ENCODE measurements at places on chromosomes 2 and 18.
A peak's percentile ranks its signal among the peaks of the same experiment; 100 is the strongest.

- DNase-seq: no peak
These were observed 73.4 kb upstream of the NDUFV2 start for GRCh38 chr18:9029131-9029530.

DNA sequence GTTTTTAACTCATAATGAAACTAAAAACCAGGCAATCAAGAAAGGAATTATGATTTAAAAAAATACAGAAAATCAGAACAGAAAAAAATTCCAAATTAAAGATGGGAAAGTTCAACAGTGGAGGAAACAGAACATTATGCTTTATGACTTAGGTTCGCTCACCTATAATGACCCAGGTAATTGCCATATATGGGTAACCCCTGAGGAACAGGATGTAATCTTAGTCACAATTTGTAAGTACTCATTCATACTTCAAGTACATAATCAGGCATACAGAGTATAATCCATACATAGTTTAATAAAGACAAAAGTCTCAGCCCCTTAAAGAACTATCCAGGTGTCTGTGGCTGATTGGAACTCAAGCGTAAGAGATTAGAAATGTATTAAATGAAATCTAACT, 159.6 kb downstream of the AFF3 start:
- no peak for DNase-seq

DNA sequence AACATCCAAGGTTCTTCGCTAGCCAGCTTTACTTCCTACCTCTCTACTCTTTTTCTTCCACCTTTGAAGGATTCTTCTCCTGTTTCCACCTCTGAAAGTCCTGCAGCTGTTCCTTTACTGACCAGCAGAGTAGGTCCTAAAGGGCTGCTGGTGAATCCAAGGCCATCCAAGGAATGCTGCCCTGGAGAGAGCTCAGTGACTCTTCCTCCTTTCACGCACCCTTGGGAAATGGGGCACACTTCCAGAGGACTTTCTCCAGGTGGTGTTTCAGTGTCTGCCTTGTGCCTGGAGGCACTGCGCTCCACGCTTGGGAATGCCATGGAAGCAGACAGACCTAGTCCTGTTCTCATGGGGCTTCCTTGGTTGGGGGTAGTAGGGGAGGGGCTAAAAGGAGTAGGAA, 45.4 kb downstream of the SLC16A14 start:
- no peak for DNase-seq

DNA sequence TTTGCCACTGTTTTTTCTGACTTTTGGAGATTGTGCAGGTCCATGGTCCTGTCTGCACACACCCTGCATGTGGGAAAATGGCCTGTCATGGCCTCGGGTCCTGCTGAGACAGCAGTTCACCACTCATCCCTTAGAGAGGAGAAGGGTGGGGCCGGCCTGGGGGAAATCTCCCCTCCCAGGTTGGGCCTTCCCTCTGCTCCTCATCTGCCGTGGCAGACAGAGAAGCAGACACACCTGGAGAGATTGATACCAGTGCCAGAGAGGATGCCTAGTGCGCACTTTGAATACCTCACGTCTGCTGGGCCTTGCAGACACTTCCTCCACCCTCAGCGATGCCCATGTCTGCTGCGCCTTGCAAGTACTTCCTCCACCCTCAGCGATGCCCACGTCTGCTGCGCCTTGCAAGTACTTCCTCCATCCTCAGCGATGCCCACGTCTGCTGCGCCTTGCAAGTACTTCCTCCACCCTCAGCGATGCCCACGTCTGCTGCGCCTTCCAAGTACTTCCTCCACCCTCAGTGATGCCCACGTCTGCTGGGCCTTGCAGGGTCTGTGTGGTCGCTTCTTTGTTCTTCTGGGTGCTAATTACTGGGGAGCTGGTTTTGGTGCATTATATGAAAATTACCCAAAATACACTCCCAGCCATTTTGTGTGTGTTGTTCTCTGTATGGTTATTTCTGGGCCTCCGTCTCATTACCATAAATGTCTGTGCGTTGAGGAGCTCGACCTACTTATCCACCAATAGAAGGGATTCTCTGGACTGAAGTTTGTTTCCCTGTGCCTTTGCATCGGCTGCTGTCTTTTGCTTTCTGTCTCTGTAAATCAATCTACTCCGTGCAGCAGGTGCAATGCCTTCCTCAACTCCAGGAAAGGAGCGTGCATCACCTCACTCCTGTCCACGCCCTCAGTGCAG, 186.9 kb upstream of the PXDN start:
- no peak for DNase-seq

DNA sequence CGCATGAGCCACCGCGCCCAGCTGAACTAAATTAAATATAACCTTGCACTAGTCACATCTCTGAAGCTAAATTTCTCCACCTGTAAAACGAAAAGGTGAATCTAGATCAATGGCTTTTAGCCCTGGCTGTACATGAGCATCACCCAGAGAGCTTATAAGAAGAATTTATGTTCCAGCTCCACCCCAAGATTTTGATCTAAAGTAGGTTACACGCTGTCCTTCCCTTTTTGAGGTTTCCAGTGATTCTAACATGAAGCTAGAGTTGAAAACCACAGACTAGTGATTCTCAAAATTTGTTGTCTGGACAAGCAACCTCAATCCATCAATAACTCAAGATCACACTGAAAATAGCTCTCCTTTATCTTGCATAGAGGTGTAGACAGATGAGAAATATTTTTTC, 208.8 kb upstream of the CRIM1 start:
- no peak for DNase-seq

DNA sequence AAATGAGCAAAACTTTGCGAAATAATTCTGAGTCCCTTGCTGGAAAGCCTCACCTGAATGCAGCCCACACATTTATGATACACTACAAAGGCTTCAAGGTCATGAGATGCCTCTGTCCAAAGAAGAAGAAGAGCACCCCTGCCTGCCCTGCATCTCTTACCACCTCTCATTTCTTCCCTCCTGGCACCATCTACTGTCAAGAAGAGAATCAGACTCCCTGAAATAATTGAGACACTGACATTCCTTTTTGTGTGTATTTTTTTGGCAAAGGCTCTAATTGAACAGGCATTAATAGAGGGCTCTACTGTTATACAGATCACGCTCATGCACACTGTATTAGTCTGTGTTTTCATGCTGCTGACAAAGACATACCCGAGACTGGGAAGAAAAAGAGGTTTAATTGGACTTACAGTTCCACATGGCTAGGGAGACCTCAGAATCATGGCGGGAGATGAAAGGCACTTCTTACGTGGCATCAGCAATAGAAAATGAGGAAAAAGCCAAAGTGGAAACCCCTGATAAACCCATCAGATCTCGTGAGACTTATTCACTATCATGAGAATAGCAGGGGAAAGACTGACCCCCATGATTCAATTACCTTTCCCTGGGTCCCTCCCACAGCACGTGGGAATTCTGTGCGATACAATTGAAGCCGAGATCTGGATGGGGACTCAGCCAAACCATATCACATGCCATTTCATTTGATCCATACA, 176.3 kb downstream of the ALPK2 start:
- no peak for DNase-seq

- DNase-seq: no peak
These were observed 70.6 kb downstream of the ALK start for GRCh38 chr2:29850794-29851193.

DNA sequence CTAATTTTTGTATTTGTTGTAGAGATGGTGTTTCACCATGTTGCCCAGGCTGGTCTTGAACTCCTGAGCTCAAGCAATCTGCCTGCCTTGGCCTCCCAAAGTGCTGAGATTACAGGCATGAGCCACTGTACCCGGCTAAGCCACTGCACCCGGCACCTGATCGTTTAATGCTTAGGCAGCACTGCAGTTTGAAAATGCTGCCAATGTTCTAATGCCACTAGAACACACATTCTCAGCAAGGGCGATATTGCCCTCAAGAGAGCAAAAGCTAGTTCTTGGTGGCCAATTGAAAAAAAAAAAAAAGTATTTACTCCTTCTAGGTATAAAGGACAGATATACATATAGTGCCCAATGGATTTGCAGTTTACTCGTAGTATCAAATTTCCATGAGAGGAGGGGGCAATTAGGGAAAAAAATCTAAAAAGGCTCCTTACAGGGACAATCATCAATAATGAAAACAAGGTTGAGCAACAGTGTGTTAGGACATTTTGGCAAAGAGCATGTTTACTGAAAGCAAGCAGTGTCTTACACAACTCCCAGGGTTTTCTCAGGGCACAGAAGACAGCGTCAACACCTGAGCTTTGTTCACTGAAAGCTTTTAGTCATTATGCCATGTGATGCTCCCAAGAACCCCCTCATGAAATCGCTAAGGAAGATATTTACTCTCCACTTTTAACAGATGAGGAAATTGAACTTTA, 199.9 kb upstream of the PKDCC start:
- no peak for DNase-seq

- DNase-seq: peak; percentile 92
These were observed 92.5 kb downstream of the ZFP36L2 start for GRCh38 chr2:43133708-43134570.

DNA sequence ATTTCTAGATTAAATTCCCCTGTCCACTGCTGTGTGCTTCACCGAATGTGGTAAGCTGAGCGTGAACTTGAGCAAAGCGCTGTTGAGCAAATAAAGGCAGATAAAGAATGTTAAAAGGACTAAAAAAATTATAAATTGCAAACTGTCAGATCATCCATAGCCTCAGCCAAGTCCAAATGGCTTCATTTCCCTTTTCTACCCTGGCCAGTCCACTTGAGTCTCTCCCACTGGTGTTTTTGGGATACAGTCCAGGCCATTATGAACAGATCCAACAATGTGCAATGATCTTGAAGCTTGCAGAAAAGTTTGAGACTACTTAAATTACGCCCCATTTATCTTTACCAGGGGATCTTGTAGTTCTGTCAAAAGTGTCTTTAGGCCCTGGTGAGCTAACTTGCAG, 254.6 kb upstream of the PIK3C3 start:
- no peak for DNase-seq

DNA sequence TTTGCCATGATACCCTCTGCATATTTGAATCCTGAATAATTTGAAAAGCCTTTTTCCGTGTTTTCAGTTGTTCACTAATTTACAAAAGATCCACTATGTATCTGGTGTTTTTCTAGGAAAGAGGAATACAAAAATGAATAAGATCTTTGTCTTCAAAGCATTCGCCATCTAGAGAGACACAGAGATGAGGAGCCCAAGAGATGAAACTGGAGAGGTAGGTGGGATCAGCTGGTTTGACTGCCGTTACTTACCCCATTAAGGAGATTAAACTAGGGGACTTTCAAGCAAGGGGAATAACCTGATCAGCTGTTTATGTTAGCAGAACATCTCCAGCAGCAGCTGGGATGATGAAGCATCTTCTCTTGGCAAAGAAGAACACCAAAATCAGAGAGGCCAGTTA, 150.2 kb upstream of the SATB2 start:
- DNase-seq: no peak

- DNase-seq: no peak
These were observed 282.9 kb upstream of the PKDCC start for GRCh38 chr2:41764919-41765318.

GRCh38 chr2:59167514-59167913, 926.4 kb upstream of the FANCL start:
- no peak for DNase-seq

DNA sequence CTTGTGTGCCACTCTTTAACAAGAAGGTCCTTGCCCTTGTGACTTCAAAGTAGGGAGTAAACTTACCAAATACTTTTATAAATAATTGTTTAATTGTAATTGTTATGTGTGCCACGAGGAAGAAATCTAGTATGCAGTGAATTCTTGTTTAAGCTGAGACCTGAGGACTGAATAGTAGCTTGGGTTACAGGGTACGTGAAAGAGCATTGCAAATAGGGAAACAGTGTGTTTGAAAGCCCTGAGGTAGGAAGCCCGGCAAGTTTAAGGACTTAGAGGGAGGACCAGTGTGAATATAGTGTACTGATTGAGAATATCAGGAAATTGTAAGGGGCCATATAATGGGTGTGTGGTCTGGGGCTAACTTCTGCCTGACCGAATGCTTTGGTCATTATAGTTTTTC, 26.2 kb downstream of the PHLPP1 start:
- DNase-seq: no peak

GRCh38 chr2:236170590-236171165, 2.5 kb upstream of the GBX2 start:
- no peak for DNase-seq

- DNase-seq: no peak
These were observed 29.3 kb downstream of the COX7A2L start for GRCh38 chr2:42331569-42332284.

GRCh38 chr2:101478181-101479001, 3.5 kb upstream of the RFX8 start:
- no peak for DNase-seq

DNA sequence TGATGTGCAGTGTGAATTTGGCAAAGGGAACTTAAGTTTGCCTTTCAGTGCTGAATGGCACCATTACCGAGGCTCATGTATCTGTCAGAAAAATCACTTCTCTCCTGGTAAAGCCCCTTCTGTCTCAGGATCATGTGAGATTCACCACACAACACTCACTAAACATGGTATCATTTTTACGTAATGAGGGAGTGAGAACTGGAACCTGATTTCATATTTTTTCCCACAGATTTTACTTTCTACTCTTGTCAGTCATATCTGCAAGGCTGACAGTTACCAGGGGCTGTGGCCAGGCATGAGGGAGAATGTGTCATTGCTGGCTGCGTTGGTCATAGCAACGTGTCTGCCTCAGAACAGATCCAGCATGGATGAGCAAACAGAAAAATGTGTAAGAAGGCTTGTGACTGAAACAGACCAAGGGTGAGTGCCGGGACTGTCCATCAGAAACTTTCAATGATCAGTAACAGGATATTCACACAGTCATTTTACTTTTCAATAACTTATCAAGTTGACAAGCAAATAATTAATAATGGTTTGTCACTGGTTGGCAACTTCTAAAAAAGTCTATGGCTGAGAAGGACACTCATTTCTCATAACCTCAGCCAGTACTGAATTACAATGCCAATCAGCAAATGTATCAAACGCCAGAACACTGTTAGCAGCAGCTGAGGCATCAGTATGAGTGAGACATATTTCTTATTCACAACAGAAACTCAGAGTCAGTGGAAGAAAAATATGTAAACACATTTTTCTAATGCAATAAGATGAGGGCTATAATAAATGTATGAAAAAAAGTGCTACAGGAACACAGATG, 100.5 kb downstream of the CDC42EP3 start:
- DNase-seq: no peak

GRCh38 chr18:43917520-43917919, 640.2 kb upstream of the SYT4 start:
- DNase-seq: no peak

- no peak for DNase-seq
These were observed 345.5 kb upstream of the DSEL start for GRCh38 chr18:67862069-67862468.

GRCh38 chr2:108228537-108228936, 11.2 kb upstream of the SULT1C3 start:
- DNase-seq: no peak

- DNase-seq: no peak
These were observed 273.0 kb upstream of the ID2 start for GRCh38 chr2:8408560-8409460.

DNA sequence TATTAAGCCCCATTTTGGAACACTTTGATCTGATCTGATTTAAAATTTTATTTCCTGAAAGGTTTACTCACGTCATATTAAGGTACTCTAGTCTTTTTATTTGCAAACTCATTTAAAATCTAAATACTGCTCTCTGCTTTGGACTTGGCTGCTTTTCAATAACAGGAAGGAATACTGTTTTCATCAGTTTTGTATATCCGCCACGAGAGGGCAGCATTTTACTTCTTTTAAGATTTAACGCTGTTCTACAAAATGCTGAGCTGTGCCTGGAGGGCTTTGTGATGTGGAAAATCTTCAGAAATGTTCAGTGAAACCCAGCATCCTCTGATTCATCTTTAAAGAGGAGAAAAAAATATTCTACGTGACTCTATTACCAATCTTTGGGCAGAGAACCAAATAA, 37.5 kb upstream of the SLC38A11 start:
- DNase-seq: peak; percentile 25

All from naive thymus-derived CD8-positive, alpha-beta T cell (primary cell).